ENCODE measurements at places on chromosomes 16 and 17. TPM values are rescaled to one million over a fixed set of nuclear protein-coding genes. Genes with fewer than 3 reads are reported as not detected.

GRCh38 chr16:14283786-14284185 lies 212.7 kb downstream of the MRTFB start:
- no peak for DNase-seq

- no peak for DNase-seq
Measured at GRCh38 chr17:40818343-40818732, 4.1 kb downstream of the KRT10 start.

DNA sequence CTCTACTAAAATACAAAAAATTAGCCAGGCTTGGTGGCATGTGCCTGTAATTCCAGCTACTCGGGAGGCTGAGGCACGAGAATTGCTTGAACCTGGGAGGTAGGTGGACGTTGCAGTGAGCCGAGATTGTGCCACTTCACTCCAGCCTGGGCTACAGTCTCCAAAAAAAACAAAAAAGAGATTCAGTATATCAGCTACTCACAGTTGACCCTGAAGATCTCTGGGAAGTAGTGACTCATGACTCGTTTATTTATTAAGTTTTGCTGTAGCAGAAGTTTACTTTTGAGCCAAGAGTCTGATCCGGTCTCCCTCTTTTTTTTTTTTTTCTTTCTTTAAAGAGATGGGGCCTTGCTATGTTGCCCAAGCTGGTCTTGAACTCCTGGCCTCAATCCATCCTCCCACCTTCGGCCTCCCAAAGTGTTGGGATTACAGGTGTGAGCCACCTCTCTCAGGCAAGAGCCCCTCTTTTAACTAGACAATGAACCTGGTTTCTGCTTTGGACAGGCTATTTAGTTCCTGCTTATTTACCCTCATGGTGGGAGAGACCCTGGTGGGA lies 4.4 kb downstream of the MVP start:
- DNase-seq, result peak; percentile 51

DNA sequence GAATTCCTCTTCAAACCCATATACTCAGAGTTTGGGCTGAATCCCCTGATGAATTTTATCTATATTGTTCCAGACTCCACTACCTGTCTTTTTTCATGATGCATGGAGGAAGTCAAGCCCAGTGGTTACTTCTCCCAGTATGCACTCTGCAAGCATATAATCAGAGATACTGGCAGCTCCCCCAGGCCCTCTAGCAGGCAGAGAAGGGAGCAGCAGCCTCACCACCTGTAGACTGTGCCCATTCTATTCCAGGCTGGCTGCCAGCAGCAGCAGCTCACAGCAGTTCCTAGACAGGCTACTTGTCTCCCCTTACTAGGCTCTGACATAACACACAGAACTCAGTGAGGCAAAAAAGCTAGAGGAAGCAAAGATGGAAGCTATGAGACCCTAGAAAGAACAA lies 3.4 kb downstream of the MKS1 start:
- DNase-seq, result no peak

GRCh38 chr17:17073581-17074403 lies 31.5 kb downstream of the MPRIP start:
- no peak for DNase-seq

- no peak for DNase-seq
Measured at GRCh38 chr16:84339311-84339710, 29.0 kb upstream of the ATP2C2 start.

Gene STX1B
- total RNA-seq, result 0.29 TPM

Gene DLX4
- total RNA-seq, result 0.21 TPM

Gene KRT33A
- total RNA-seq, result not detected

Gene RHBDF1
- 40.2 TPM for total RNA-seq

Gene CX3CL1
- 22.0 TPM for total RNA-seq

Gene SNRNP25
- total RNA-seq, result 25.4 TPM
